ENCODE measurements at places on chromosomes 7 and 10.

DNA sequence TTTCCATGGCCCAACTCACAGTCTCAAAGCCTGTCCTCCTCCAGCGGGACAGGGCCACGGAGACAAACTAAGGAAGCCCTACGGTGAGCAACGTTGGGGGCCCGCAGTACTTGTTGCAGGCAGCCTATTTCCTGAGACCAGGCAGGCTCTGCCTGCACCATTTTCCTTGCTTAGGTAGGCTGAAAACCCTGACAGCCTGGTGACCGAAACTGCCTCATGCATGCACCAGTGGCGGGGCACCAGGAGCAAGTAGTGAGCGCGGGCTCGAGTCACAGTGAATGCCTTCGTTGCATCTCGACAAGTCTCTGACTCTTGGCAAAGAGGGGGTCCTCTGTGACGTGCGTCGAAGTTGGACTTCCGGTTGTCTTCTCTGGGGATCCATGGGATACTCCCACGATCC is 23.3 kb upstream of the ZNF273 start:
- no peak for DNase-seq

- no peak for DNase-seq
Observed at GRCh38 chr10:99207340-99207739, 28.3 kb downstream of the HPSE2 start.

DNA sequence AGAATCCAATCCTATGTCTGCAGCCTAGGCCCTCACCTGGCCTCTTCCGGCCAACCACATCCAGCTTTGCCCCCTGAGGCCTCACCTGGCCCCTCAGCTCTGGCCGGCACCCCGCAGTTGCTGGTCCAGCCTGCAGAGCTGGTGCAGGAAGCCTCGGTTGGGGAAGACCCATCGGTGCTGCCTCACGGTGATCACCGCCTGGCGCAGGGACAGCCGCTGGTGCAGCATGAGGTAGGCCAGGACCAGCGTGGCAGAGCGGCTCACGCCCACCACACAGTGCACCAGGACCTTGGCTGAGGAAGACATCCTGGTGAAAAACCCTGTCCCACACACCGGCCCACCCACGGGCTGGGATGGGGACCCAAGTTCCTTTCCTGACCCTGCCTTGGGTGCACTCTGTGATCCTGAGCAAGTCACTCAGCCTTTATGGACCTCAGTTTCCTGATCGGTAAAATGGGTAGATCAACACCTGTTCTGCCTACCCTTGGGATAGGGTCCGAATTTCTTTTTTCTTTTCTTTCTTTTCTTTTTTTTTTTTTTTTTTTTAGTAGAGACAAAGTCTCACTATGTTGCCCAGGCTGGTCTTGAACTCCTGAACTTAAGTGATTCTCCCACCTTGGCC is 5.8 kb upstream of the SAMD8 start:
- DNase-seq: no peak

GRCh38 chr10:61151059-61151458 is 207.1 kb upstream of the RHOBTB1 start:
- DNase-seq: no peak

DNA sequence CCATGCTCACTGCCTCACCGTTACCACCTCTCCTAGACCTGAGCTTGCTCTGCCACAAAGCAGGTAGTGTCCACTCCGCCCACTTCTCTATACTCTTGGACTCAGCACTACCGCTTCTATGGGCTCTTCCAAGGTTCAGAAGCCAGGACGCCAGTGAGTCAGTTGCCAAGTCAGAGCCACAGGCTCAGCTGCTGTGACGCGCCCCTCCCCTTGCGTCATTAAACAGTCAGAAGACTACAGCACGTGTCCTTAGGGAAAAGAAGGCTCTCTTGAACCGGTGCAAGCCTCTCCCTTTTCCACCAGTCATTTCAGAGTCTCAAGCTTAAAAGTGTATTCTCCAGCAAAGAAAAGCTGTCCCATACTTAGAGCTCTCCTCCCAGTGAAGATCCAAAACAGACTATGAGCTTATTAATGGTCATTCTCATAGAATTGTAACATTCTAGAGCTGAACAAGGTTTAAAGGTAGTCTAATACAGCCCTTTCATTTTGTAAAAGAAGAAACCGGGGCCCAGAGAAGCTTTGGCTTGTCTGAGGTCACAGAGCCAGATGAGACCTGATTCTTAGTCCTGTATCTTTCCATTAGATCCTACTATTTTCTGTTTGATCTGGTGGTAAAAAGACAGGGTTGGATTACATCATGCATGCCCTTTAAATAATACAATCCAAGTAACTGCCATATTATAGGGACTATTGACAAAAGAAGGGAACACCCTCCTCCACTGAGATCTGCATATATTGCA is 40.9 kb upstream of the MET start:
- DNase-seq: peak; percentile 70

- peak; percentile 77 for DNase-seq
Observed at GRCh38 chr10:29734962-29735627, 100.3 kb upstream of the SVIL start.

GRCh38 chr7:22895140-22895827 is 72.6 kb upstream of the TOMM7 start:
- no peak for DNase-seq

- no peak for DNase-seq
Observed at GRCh38 chr7:135970045-135970444, 7.1 kb downstream of the MTPN start.

- no peak for DNase-seq
Observed at GRCh38 chr7:128299109-128299607, 44.5 kb downstream of the RBM28 start.

- DNase-seq: no peak
Observed at GRCh38 chr7:149713731-149714068, 59.7 kb downstream of the ZNF467 start.

DNA sequence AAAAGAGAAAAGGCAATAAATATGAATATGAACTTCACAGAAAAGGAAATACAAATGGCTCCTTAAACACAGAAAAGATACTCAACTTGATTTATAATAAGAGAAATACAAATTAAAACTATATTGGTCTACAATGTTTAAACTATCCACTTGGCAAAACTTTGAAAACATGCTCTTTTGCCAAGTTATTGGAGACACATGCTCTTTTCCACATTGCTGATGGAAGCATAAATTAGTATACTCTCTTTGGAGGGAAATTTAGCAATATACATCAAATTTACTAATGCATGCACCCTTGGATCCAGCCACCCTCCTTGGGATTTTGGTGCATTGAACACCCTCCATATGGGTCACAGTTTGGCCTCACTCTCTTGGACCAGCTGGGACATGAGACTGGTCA is 7.9 kb downstream of the TAS2R60 start:
- no peak for DNase-seq

- DNase-seq: peak; percentile 35
Observed at GRCh38 chr7:155368894-155369600, 71.4 kb downstream of the INSIG1 start.

DNA sequence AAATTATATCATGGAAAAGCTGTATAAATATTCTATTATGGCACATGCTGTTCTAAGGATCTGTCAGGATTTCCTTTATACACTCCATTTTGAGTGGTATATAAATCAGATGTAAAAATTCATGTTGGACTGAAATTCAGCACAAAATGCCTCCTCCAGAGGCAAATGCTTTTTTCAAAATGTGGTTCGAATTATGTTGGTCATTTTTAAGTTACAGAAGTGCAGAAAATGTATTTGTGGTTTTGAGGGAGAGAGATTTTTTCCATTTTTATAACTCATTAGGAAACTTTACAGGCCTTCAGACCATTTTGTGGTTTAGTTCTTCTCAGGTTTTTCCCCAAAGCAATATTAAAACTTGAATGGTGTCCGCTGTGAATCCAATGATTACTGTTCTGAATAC is 2.9 kb downstream of the PPP1R3A start:
- DNase-seq: no peak

DNA sequence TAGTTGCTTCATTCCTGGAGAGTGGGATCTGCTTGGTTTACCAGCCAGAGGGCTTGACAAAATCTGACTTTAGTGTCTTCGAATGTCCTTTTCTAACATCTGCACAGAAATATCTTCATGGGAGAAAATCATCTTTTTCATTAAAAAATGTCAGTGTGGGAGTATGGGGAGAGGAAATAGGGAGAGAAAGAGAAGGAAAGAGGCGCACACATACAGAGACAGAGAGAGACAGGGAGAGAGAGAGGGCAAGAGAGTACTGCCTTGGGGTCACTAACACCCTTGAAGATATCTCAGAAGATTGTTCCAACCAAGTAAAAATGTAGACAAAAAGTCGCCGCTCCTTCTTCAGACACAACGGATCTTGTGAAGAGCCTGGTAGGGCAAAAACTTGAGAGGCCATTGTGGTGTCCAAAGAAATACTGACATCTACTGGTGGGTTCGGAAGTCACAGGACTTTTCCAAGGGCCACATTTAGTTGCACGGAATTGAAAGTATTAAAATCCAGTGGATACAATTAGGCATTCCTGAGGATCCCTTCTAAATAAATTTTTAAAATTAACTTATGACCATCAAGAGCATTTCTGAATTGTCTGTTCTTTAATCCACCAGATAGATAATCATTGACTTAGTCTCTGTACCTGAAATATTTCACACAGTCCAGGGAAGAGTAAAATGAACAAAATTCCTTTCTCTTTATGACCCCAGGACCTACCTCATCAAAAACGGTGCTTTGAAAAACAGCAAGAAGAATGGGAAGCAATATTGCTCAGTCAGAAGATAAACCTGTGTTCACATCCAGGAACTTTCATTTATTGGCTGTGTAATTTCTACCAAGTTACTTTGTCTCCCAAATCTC is 29.7 kb downstream of the VIM start:
- peak; percentile 58 for DNase-seq

DNA sequence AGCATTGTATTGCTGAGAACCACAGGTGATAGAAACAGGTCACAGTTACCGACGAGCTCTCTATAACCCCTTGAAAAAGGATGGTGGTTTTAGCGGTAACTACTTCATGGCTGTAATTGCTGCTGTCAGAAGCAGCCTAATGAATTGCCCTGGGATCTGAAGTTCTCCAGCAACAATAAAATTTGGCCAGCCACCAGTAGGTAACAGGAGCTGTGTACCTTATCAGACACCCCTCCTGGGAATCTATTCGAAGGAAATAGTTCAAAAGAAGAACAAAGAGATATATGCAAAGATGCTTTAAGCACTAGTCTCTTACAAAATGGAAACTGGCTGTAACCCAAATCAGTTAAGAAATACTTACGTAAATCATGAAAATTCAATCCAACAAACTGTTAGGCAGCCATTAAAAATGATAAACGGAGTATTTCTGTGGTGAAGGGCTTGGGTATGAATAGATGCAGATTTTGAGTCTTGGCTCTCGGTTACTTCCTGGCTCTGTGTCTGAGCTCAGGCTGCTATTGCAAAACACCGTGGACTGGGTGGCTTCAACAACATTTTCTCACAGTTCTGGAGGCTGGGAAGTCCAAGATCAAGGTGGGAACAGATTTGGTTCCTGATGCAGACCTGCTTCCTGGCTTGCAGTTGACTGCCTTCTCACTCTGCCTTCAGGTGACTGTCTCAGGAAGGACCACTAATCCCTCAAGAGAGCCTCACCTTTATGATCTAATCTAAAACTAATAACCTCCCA is 1.6 kb downstream of the MSRB2 start:
- DNase-seq: peak; percentile 21

DNA sequence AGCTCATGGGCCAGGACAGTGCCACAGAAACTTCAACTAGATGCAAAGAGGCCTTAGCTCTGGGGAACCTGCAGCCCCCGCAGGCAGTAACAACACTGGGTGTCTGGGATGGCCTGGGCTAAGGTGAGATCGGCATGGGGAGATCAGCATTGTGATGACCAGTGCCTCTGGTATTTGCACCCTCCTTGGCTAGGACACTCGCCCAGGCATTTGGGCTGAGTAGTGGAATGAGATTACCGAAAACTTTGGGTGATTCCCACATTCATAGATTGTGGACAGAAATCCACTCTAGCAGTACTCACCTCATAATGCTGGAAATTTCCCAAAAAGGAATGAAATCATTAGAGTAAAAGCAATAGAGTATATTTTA is 70.6 kb upstream of the ZMIZ2 start:
- DNase-seq: no peak

DNA sequence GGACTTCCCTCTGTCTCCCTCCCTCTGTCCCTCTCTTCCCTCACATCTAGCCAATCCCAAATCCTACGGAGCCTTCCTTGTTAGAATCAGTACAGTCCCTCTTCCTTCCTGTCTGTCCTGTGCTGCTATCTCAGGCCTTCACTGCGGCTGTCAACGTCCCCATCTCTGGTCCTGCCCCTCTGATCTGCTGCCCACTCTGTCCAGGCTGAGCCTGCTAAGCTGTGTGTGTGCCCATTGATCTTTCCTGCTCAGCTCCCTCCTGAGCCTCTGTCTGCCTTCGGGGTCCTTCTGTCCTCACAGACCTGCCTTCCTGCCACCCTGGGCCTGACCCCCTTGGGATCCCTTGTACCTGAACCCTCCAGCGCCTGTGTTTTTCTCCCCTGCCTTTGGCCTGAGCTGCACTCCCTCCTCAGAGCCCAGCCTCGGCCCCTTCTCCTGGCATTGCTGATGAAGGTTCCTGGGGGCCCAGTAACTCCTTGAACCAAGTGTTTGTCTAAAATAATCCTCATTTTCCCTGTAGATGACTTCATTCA is 182.1 kb upstream of the SHH start:
- DNase-seq: no peak

- DNase-seq: no peak
Observed at GRCh38 chr10:131689954-131690757, 210.7 kb upstream of the PPP2R2D start.

- DNase-seq: no peak
Observed at GRCh38 chr7:66163186-66163610, 41.9 kb upstream of the TPST1 start.

- DNase-seq: no peak
Observed at GRCh38 chr10:5552376-5553321, 27.9 kb downstream of the CALML3 start.

GRCh38 chr10:70456164-70456563 is 14.7 kb upstream of the NODAL start:
- DNase-seq: no peak

- no peak for DNase-seq
Observed at GRCh38 chr7:91633013-91633441, 247.5 kb downstream of the MTERF1 start.

DNA sequence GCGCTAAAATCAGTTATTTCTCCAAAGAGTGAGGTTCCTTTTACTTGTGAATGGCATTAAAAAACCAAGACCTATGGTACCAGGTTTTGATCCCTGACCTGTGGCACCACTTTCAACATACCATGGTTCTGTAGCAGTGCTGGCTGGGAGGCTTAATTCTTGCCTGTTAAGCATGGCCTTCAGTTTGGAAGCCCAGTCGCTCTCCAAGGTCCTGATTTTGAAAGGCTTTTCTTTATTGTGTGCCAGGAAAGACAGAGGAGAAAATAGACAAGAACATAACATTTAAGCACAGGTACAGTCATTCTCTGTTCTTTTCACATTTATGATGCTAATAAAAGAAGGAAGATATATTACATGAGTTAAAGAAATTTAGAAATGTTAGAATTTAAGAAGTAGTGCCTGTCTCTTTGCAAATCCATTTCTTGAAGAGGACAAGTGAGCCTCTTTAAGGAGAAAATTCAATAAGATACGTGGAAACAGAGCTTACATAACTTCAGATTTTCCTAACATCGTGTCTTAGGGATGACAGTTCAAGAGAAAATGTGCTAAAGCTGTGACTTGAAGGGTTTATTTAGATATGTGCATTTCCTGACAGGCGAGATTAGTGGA is 357.6 kb downstream of the DPP6 start:
- no peak for DNase-seq

Measured in CD14-positive monocyte (primary cell).